ENCODE measurements at places on chromosomes 1 and 21.

DNA sequence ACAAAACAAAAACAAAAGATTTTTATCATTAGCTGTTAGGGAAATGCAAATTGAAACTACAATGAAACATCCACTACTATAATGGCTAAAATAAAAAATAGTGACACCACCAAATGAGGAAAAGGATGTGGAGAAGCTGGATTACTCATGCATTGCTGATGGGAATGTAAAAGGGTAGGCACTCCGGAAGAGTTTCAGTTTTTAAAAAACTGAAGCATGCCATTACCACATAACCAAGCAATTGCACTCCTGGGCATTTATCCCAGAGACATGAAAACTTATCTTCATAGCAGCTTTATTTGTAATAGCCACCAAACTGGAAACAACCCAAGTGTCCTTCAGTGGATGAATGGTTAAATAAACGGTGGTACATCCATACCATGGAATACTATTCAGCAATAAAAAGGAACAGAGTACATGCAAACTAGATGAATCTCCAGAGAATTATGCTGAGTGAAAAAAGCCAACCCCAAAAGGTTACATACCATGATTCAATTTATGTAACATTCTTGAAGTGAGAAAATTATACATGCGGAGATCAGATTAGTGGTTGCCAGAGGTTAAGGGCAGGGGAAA, 14.5 kb upstream of the CFAP298 start:
- peak; percentile 30 for DNase-seq

- no peak for DNase-seq
These were observed 18.3 kb upstream of the CNR2 start for GRCh38 chr1:23931491-23931880.

GRCh38 chr1:25556791-25557476, 13.5 kb downstream of the LDLRAP1 start:
- peak; percentile 54 for DNase-seq

- DNase-seq: no peak
These were observed 87.6 kb downstream of the MTR start for GRCh38 chr1:236882678-236883077.

GRCh38 chr1:93593854-93594602, 87.6 kb downstream of the BCAR3 start:
- DNase-seq: no peak

DNA sequence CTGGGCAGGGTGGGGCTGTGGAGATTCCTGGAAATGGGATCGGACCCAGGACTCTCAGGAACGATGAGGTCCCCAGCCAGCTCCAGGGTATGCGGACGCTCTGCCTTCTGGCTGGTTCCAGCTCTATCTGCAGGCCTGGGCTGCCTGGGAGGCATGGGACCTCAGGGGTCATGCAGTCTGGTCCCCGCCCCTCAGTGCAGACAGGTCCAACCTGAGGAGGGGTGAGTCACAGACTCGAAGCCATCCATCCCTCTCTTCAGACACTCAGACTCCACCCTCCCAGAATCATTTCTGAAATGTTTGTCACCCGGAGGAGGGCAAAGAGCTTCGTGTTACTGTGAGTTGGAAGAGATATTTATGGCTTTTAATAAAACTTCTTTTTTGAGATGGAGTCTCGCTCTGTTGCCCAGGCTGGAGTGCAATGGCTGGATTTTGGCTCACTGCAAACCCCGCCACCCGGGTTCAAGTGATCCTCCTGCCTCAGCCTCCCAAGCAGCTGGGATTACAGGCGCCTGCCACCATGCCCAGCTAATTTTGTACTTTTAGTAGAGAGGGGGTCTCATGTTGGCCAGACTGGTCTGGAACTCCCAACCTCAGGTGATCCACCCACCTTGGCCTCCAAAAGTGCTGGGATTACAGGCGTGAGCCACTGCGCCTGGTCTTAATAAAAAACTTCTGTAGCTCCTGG, 5.9 kb upstream of the MYOM3 start:
- DNase-seq: peak; percentile 18

All from HCEC 1CT (cell line).